WTC11 (cell line): ENCODE measurements at places on chromosomes 13 and 19. TPM values are rescaled to one million over a fixed set of nuclear protein-coding genes. Genes with fewer than 3 reads are reported as not detected.

DNA sequence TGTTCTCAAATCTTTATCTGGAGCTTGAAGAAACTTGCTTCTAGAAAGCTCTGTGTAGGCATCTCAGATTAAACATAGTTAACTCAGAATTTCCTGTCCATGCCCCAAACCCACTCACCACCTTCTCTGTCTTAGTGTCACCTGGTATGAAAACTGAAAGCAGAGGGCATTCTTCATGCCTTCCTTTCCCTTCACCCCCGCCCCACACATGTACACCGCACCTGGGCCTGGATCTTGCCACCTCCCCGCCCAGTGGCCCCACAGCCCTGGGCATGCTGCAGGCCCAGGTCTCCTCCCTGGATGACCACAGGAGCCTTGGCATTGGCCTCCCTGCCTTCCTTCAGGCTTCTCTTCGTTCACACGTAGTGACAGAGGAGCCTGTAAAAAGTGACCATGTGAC is 15.8 kb downstream of the CFAP97D2 start:
- no peaks in the 10 kb centered on the region for H3K36me3 ChIP-seq
- peaks cover 9% of the 10 kb centered on the region for H3K4me1 ChIP-seq
- no peak for DNase-seq
- H3K27ac ChIP-seq = no peak overlapping the region

Gene NKPD1
- total RNA-seq = 0.57 to 1.1 TPM (median 0.76 TPM) in 3 replicates

DNA sequence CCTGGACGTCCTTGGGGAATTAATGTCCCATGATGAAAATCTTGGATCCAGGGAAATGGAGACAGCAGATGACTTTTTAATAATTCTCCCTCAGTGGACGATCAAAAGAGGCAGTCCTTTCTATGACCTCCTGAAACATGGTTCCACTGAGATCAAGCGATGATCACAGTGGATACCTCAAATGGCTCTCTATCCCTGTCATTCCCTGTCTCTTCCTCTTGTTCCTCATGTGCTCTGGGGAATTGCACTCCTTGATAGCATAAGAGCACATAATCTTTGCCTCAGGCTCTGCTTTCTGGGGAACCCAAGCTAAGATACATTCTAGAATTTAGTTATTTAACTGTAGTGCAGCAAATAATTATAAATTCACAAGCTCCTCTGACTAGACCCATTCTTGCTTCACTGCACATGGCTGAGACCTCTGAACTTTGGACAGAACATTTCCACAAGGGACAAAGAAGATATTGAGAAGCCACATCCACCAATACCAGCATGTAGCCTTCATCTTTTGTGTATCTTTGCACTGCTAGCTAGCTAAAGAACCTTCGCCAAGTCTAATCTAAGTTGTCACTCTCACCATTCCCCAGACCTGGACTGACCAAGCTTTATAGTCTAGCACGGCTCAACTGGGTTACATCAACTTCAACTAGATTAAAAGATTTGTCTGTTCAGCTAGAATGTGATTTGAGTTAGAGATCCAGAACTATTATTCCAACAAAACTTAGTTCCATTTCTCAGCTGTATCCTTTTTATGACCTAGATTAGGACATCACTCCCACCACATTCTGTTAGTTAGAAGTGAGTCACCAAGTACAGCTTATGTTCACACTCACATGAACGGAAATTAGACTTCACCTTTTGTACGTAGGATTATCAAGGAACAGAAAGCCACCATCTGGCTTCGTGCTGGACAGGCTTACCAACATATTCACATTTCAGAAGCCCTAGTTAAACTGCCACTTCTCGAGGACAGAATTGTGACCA is 142.7 kb downstream of the SUCLA2 start:
- no peak for DNase-seq
- H3K4me3 ChIP-seq = no peak overlapping the region
- H3K27ac ChIP-seq = no peak overlapping the region
- peaks cover 15% of the 10 kb centered on the region for H3K4me1 ChIP-seq
- no peaks in the 10 kb centered on the region for H3K36me3 ChIP-seq

DNA sequence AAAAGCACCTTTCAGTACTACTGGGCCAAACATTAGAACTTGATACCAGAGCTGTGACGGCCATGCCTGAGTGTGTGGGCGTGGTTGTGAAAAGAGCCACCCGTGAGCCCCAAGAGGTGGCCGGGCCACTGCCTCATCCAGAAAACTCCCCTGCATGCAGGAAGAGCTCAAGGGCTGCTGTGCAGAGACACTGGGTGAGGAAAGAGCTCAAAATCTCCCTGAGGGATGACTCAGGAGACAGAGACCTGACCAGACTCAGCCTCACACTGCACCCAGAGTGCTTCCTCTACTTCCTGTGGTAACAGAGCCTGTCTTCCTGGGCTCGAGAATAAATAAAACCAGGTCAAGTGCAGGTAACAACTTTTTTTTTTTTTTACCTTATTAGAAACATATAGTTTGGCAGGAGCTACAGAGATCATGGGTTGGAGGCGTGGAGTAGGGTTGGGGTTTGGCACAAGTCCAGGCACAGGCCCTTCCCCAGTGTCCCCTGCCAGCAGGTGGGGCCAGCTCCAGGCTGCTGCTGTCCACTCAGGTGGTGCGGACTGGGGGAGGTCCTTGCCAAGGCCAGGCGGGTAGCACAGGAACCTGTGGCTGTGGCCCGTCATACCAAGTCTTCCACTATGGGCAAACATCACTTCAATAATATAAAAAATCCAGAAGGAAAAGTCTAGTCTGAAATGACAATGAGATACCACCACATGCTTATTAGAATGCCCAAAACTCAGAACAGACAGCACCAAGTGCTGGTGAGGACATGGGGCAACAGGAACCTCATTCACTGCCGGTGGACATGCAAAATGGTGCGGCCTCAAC is 25.5 kb downstream of the ELL start:
- no peak for DNase-seq
- H3K36me3 ChIP-seq = no peaks in the 10 kb centered on the region
- H3K4me1 ChIP-seq = peaks cover 15% of the 10 kb centered on the region
- H3K27me3 ChIP-seq = no peaks in the 10 kb centered on the region
- no peak overlapping the region for H3K4me3 ChIP-seq

DNA sequence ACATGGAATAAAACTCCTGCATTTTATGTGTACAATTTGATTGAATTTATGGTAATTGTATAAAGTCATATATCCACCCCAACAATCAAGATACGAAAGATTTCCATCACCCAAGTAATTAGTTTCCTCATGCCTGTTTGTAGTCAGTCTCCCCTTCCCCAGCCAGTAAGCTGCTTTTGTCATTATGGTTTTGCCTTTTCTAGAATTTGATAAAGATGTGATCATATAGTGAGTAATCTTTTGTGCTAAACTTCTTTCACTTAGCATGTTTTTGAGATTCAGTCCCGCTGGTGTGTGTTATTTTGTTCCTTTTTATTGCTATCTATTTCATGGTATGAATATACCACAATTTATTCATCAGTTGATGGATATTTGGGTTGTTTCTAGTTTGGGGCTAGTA is 16.0 kb downstream of the ITM2B start:
- H3K36me3 ChIP-seq = peaks cover 5% of the 10 kb centered on the region
- H3K27me3 ChIP-seq = no peaks in the 10 kb centered on the region
- H3K27ac ChIP-seq = peak overlapping the region; percentile 32; the same call in 1 of the 2 replicates
- no peak for DNase-seq

Gene ELAVL1
- total RNA-seq = 144 to 160 TPM (median 149 TPM) in 3 replicates

DNA sequence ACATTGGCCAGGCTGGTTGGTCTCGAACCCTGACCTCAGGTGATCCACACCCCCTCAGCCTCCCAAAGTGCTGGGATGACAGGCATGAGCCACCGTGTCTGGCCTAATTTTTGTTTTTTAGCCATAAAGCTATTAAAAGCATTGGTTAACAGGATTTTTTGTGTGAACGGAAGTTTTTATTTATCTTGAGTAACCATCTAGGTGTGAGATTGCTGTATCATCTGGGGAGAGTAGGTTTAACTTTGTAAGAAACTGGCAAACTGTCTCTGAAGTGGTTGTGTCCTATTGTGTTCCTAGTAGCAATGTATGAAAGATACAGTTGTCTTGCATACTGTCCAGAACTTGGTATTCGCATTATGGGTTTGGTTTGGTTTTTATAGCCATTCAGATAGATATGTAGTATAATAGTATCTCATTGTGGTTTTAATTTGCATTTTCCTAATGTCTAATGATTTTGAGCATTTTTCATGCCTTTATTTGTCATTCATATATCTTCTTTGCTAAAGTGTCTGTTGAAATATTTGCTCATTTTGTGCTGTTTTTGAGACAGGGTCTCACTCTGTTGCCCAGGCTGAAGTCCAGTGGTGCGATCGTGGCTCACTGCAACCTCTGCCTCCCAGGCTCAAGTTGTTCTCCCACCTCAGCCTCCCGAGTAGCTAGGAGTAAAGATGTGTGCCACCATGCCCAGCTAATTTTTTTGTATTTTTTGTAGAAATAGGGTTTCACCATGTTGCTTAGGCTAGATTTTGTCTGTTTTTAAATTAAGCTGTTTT is 13.5 kb upstream of the PLEKHF1 start:
- no peaks in the 10 kb centered on the region for H3K4me1 ChIP-seq
- H3K27me3 ChIP-seq = no peaks in the 10 kb centered on the region
- no peak overlapping the region for H3K4me3 ChIP-seq
- no peak overlapping the region for H3K27ac ChIP-seq
- peaks cover 5% of the 10 kb centered on the region; the same call in 1 of the 2 replicates for H3K36me3 ChIP-seq

GRCh38 chr13:71290963-71291841 is 575.8 kb downstream of the DACH1 start:
- DNase-seq = no peak
- peaks cover 5% of the 10 kb centered on the region; the same call in 1 of the 2 replicates for H3K36me3 ChIP-seq
- H3K4me3 ChIP-seq = no peak overlapping the region

GRCh38 chr19:13873834-13874515 is 3.0 kb upstream of the NANOS3 start:
- H3K36me3 ChIP-seq = no peaks in the 10 kb centered on the region
- no peak overlapping the region for H3K27ac ChIP-seq
- no peak for DNase-seq
- peaks cover 7% of the 10 kb centered on the region for H3K4me1 ChIP-seq

DNA sequence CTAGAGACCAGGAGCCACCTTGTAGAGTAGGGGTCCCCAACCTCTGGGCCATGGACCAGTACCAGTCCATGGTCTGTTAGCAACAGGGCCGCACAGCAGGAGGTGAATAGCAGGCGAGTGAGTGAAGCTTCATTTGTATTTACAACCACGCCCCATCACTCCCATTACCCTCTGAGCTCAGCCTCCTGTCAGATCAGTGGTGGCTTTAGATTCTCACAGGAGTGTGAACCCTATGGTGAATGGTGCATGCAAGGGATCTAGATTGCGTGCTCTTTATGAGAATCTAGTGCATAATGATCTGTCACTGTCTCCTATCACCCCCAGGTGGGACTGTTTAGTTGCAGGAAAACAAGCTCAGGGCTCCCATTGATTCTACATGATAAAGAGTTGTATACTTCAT is 303.6 kb downstream of the KCNRG start:
- DNase-seq = peak; percentile 40
- no peaks in the 10 kb centered on the region for H3K36me3 ChIP-seq
- no peaks in the 10 kb centered on the region for H3K27me3 ChIP-seq

DNA sequence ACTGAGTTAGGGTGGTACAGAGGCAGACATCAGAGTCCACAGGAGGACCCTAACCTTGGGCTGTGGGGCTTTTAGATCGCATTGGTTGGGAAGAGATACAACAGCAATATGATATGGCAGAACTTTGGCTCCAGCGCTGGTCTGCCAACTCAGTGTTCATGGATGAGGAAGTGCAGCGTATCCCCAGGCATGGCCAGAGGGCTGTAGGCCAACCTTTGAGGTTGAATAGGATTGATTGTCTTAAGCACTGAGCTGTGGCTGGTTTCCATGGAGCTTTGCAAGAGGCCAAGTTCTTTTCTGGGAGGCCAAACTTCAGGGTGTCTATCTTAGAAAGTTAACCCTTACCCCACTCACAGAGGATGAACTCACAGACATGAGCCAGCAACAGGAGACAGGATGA is 144.1 kb upstream of the TMTC4 start:
- H3K27me3 ChIP-seq = no peaks in the 10 kb centered on the region
- H3K4me3 ChIP-seq = no peak overlapping the region
- DNase-seq = no peak
- no peak overlapping the region for H3K27ac ChIP-seq

GRCh38 chr19:7544626-7545025 is 9.1 kb downstream of the PNPLA6 start:
- H3K36me3 ChIP-seq = peaks cover 14% of the 10 kb centered on the region
- no peak for DNase-seq

DNA sequence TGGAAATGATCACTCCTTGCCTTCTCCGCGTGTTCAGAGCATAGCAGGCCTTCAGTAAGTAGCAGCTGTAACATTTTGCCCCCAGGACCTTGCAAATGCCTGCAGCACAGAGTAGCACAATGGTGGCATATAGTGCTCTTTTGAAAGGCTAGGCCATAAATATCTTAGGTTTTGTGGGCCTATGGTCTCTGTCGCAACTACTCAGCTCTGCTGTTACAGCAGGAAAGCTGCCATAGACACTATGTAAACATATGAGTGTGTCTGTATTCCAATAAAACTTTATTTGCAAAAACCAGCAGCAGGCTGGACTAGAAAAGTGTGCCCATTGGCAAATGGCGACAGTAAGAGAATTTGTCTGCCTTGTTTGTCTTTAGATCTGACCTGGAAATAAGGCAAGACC is 9.4 kb downstream of the ITPKC start:
- no peaks in the 10 kb centered on the region for H3K4me1 ChIP-seq
- no peak for DNase-seq
- H3K4me3 ChIP-seq = no peak overlapping the region
- H3K27me3 ChIP-seq = no peaks in the 10 kb centered on the region
- no peak overlapping the region for H3K27ac ChIP-seq

Gene MEIOSIN
- 0.11 to 0.23 TPM in 2 of 3 replicates, not detected in the other for total RNA-seq

DNA sequence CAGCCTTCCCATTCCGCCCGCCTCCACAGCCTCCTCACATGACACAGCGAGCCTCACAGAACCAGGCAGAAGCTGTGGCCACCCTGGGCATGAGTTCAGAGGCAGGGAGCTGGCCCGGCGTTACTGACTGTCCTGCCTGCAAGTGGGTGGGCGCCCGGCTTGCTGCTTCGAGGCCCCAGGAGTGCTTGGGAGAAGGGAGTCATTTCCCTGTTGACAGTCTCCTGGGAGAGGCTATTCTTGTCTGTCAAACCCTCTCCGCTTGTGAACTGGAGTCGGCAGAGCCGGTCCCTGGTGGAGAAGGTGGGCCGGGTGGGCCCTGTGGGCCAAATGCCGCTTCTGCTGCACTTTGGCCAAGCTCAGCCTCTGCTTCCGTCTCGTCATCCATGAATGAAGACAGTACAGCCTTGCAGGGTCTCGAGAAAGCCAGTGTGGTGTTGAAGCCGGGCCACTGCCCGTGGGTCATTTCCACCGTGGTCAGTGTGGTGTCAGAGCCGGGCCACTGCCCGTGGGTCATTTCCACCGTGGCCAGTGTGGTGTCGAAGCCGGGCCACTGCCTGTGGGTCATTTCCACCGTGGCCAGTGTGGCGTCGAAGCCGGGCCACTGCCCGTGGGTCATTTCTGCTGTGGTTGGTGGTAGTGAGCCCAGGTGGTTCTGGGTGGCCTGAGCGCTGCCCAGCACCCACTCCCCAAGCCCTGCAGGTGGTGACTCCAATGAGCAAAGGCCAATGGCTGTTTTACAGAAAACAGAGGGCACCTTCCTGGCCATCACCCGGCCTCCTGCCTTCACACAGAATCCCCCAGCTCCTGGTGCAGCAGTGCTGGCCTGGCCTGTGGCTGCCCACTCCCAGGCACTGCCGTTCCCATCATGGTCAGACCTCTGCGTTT is 13.5 kb upstream of the F7 start:
- H3K27me3 ChIP-seq = no peaks in the 10 kb centered on the region
- H3K36me3 ChIP-seq = peaks cover 5% of the 10 kb centered on the region
- no peak overlapping the region for H3K4me3 ChIP-seq

Gene CEBPG
- 28.9 to 33.1 TPM (median 30.4 TPM) in 3 replicates for total RNA-seq

GRCh38 chr13:77373502-77373901 is 46.6 kb upstream of the MYCBP2 start:
- H3K27ac ChIP-seq = no peak overlapping the region
- H3K4me3 ChIP-seq = no peak overlapping the region
- peaks cover 4% of the 10 kb centered on the region; the same call in 1 of the 2 replicates for H3K27me3 ChIP-seq
- DNase-seq = no peak

Gene COL5A3
- 0.81 to 1.2 TPM (median 0.96 TPM) in 3 replicates for total RNA-seq
